ENCODE measurements at places on chromosomes 1 and 21.
A peak's percentile ranks its signal among the peaks of the same experiment; 100 is the strongest.

DNA sequence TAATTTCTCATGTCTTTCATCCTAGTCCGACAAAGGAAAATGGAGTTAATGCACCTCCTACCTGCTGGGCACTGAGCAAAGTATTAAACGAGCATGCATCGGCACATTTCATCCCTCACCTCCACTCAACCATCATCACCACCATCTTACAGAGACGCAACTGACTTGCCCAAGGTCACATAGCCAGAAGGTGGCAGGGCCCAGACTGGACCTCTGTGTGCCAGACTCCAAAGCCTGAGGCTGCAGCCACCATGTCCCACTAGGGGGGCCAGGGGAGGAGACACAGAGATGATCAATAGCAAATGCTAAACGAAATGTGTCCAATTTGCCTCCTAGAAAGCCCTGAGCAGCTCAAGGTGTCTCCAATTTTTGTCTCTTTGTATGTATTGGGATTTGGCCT lies 163.7 kb upstream of the EDN2 start:
- no peak for DNase-seq

DNA sequence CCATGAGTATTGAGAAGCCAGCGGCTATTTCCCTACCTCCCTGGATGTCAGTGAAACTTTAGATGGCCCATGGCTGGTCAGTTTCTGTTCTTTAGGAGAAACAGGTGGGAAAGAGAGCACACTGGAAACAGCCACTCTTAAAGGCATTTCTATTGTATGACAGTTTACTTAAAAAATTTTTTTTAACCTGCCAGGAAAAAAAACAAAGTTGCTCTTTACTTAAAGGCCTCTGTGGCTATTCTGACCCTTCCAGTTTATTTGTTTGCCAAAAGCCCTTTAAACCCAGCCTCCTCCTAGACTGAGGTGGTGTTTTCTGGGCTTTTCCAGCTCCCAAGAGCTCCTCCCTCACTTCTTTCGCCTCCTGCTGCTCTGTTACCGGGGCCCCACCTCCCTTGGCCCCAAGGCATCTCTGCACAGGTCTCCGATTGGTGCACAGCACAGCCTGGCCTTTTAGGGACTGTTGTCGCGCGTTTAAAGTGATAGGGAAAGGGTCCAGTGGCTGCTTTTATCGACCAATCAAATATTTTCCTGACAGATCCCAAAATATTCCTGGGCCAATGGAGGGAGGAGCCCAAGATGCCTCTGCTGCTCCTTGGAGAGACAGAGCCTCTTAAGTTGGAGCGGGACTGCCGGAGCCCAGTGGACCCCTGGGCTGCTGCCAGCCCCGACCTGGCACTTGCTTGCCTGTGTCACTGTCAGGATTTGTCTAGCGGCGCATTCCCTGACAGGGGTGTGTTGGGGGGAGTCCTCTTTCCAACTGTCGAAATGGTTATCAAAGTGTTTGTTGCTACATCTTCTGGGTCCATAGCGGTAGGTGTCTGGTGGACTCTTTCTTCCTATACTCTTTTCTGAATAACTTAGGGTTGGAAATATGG lies at the start of gene SH3BGR:
TSS of gene SH3BGR (plus strand) at position 639 of the 875 bp plus-strand sequence. CDS start at position 766, 127 bp downstream.
- DNase-seq = no peak

- no peak for DNase-seq
Measured at GRCh38 chr21:39647476-39647875, 34.7 kb downstream of the B3GALT5 start.

GRCh38 chr1:24149866-24150233 lies 6.9 kb upstream of the IL22RA1 start:
- DNase-seq = peak; percentile 48

GRCh38 chr1:71156590-71156989 lies 75.8 kb upstream of the ZRANB2 start:
- no peak for DNase-seq

- DNase-seq = no peak
Measured at GRCh38 chr21:22125581-22125980, 1127.4 kb downstream of the NCAM2 start.

DNA sequence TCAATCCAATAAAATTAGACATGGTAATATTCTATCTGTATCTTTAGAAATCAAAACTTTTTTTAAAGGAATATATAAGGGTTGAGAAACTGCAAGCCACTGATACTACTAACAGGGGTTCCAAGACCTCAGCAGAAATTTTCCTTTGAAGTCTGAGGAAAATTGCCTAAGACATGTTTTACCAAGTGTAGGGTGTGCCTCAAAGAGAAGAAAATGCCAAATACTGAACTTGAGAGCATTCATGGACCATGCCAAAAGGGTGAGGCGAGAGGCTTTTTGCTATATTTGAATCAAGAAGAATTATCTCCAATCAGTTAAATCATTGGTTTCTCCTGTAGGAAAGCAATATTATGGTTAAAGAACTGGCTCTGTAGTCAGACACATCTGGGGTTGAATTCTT lies 207.9 kb upstream of the B3GALT2 start:
- no peak for DNase-seq

GRCh38 chr1:210292231-210292871 lies 36.4 kb upstream of the HHAT start:
- peak; percentile 53 for DNase-seq

DNA sequence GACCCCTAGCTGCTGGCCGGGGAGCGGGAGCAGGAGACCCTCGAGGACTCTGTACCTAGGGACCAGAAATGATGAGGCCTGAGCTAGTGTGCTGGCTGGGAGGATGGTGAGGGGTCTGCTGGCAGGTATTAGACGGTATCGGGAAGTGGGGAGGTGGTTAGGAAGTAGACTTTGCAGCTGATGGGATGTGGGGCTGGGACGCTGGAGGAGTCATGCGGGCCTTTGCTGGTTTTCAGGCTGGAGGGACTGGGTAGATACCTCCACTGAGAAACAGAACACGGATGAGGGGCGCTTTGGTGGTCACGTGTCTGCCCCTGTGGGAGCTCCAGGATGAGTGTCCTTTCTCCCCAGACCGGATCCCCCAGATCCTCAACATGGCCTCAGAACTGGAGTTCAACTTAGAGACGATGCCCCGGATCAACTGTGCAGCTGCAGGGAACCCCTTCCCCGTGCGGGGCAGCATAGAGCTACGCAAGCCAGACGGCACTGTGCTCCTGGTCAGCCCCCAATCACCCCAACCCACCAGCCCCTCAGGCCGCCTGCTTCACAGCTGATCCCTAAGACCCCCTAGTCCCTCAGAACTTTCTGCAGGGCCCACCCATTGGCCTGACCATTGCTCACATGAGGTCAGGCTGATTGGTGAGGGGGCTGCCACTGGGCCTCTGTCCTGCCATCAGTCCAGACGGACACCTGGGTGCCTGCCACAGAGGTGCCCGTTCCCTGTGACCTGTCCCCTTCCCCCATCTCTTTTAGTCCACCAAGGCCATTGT lies 8.0 kb downstream of the TIE1 start:
- DNase-seq = no peak

GRCh38 chr1:72281144-72281543 lies 1.2 kb downstream of the NEGR1 start:
- DNase-seq = no peak

DNA sequence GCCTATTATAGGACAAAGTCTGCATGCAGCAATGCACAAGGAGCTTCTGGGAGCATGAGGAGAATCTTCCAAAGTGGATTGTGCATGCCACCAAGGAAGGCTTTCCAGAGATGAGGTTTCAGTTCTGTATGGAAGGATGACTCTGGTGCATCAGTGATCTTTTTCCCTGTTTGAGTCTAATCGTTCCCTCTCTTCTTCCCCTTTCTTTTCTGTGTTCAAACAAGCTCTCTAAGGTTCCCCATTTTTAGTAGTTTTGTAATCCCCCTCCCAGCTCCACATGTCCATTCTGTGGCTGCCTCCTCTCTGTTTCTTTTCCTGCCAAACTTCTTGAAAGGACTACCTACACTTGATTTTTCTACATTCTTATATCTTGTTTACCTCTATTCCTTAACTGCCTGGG lies 43.3 kb upstream of the USP25 start:
- DNase-seq = no peak

GRCh38 chr1:60697204-60697994 lies 385.0 kb upstream of the NFIA start:
- no peak for DNase-seq

GRCh38 chr1:210294999-210295745 lies 33.5 kb upstream of the HHAT start:
- DNase-seq = no peak

DNA sequence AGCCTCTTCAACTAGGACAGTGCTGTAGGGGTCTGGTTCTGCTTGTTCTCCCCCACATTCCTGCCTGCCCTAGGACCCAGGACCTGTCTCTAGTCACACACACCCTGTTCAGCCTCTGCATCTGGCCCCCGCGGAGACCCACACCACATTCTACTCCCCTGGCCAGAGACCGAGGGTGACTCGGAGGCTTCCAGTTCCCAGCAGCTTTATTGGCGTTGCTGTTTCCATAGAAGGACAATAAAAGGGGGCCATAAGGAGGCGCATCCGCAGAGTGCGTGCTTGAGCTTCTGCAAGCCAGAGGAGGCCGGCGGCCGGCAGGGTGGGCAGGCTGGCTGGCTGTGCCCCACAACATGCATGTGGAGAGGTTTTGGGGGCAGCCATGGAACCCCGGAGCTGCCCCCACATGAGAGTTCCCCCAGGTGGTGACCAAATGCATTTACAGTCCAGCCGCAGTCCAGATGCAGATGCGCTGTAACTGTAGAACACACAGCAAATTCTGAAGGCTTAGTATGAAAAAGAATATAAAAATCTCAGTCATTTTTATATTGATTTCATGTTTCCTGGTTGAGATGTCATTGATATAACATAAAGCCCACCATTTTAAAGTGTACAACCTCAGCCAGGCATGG lies 52.4 kb downstream of the PDE9A start:
- DNase-seq = no peak

GRCh38 chr1:91092503-91092902 lies 70.7 kb upstream of the ZNF644 start:
- no peak for DNase-seq

- DNase-seq = peak; percentile 55
Measured at GRCh38 chr1:91569411-91570119, 68.9 kb downstream of the CDC7 start.

DNA sequence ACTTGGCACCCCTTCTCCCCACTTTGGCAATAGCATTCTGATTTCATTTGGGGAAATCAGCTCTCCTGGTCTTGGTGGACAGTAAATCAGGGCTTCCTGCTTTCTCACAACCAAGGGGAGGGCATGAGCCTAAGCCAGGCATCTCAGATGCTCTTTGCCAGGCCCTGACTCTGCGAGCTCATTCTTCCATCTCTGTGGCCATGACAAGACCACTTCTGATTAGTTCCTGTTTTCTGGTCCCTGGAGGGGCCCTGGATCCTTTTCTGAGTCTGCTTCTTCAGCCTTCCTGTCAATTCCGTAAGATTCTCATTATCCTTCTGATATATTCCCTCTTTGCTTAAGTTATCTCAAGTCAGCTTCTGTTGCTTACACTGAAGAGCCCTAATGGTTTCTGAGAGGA lies 210.4 kb downstream of the HIVEP3 start:
- no peak for DNase-seq

DNA sequence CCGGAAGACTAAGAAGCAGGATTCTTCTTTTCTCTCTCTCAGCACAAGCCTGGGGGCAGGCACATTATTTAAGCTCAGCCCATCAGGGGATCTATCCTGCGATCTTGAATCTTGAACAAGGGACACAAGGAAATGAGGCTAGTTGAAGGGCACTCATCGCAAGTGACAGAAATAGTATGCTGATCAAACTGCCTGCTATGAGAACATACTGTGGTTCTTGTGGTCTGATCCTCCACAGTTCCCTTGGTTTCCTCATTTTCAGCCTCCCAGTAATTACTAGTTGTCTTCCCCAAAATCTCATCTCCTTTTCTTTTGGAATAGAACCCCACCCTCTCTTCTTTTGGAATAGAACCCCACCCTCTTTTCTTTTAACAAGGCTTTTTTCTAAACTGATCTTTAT lies 6.5 kb downstream of the ANKRD45 start:
- DNase-seq = no peak

- peak; percentile 83 for DNase-seq
Measured at GRCh38 chr1:158149577-158150269, 31.0 kb upstream of the CD1D start.

- no peak for DNase-seq
Measured at GRCh38 chr1:202162047-202162417, 1.6 kb upstream of the PTPN7 start.

DNA sequence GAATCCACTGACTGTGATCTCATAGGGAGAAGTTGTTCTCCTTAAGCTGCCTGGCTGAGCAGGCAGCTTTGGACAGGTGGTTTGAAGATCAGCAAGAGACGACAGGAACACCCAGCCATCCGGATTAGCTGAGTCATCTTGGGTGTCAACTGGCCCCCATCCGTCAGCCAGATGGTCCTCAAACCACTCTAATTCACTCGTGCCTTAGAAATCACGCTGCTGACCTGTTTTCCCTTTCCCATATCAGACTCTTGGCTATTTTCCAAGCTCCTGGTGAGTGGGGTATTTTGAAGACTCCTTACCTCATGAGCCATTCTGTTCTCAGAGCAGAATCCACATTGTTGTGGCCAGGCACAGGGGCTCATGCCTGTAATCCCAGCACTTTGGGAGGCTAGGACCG lies 149.1 kb upstream of the L1TD1 start:
- DNase-seq = no peak

DNA sequence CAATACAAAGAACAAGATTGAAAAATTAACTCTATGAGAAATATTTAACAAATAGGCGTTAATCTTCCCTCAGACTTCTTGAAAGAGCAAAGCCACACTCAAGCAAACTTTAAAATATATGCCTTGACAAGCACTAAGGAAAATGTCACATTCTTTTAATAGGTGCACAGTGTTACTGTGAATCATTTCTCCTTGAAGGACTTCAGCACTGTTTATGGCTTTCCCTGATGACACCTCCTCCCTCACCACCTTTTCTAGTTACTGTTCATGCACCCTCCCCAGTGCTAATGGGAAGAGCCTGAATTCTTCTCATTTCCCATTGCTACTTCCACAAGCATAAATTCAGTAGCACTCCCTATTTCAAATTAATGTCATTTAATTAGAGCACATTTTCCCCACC lies 299.5 kb upstream of the RRP15 start:
- no peak for DNase-seq

DNA sequence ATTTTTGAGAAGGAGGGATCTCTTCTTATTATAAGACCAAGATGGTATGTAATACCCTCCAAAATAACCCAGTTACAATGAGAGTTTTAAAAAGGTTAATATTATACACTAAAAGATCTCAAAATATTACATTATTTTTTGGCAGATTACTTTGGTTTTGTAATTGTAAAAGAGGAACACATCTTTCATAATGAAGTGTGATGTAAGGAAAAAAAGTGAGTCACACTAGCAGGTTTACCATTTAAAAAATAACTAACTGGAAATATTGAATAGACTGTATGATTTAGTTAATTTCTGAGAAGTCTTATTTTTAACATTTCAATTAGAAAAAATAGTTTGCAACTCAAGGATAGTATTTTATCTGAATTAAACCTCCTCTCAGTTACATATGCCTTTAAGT lies 1.1 kb downstream of the F5 start:
- DNase-seq = no peak

DNA sequence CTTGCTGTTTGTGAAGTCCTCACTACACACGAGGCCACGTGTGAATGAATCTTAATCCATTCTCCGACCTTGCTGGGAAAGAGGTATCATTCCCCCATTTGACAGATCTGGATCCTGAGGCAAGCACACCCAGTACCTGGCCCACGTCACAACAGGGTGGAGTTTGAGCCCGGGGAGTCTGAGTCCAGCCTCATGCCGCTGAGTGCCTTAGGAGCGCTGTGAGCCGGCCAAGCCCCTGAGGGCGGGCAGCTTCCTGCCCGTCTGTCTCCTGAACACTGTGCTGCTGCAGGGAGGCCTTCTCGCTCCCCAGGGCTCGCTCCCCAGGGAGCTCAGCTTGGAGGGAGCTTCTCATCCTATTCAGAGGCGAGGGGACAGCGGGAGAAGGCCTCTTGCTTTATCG lies 29.7 kb downstream of the SLC45A1 start:
- DNase-seq = no peak

- no peak for DNase-seq
Measured at GRCh38 chr1:213104604-213105003, 53.6 kb downstream of the RPS6KC1 start.
